Activated T-helper 17 cell treated with anti-CD3 and anti-CD28 coated beads, Interleukin-2, amount 50 U/mL, for 72 hours (primary cell): ENCODE measurements at places on chromosomes 6 and 20. TPM values are rescaled to one million over a fixed set of nuclear protein-coding genes. Genes with fewer than 3 reads are reported as not detected.

DNA sequence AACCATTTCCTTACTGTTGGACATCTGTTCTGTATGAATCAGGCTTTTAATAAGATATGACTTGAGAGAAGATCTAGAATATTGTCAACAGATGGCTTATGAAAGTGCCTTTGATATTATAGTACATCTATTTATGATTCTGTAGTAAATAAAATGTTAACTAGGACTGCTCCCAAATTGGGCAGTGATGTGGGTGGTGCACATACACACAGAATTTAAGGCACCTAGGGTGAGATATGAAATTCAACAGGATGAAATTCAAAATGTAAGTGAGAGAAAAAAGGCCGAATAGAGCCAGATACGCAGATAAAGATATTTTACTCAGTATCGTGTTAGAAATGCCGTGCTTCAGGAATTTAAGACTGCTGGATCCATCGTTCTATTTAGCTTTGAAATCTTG, 26.3 kb downstream of the FAM50B start:
- H3K4me3 ChIP-seq: no peak overlapping the region
- H3K27me3 ChIP-seq: no peaks in the 10 kb centered on the region
- H3K4me1 ChIP-seq: peaks cover 3% of the 10 kb centered on the region
- H3K36me3 ChIP-seq: no peaks in the 10 kb centered on the region
- no peak overlapping the region for H3K27ac ChIP-seq

DNA sequence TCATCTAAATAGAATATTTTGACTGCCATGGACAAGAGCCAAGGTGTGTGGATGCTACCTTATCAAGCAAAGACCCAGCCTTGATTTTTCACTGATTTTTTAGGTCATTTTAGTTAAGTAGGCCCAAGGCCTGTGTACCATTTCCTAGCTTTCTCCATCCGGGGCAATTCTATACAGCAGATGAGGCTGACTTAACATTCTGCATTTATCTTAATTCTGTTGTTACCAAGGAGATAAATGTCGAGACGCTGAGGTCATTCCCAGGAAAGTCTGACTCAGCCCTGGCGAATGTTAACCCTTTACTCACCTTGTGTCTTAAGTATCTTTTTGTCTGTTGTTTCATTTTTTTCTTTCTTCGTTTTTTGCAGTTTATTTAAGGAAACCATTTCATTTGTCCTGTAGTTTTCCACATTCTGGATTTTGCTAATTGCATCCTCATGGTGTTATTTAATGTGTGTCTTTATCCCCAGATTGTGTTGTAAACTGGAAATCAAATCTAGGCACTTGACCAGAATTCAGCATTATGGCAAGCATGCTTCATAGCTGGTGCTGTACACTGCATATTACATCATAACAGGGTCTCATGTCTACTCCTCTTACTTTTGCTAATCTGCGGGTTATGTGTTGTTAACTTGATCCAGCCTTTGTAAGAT, 277.0 kb downstream of the CDKAL1 start:
- ATAC-seq: no peak
- peaks cover 6% of the 10 kb centered on the region for H3K36me3 ChIP-seq
- no peaks in the 10 kb centered on the region for H3K27me3 ChIP-seq
- H3K4me1 ChIP-seq: no peaks in the 10 kb centered on the region
- peak overlapping the region; percentile 25 for H3K27ac ChIP-seq

Gene TRIM10
- total RNA-seq: 0.16 TPM

GRCh38 chr6:79385893-79386292, 151.3 kb downstream of the LCA5 start:
- H3K4me1 ChIP-seq: no peaks in the 10 kb centered on the region
- H3K27me3 ChIP-seq: no peaks in the 10 kb centered on the region
- no peak for ATAC-seq
- H3K4me3 ChIP-seq: no peak overlapping the region
- H3K27ac ChIP-seq: no peak overlapping the region
- no peaks in the 10 kb centered on the region for H3K36me3 ChIP-seq

- no peak within 1 kb of the TSS for H3K4me3 ChIP-seq
- H3K4me1 ChIP-seq: peaks cover 14% of the 10 kb centered on the region
- H3K36me3 ChIP-seq: no peaks in the 10 kb centered on the region
- no peak within 1 kb of the TSS for H3K27ac ChIP-seq
- H3K27me3 ChIP-seq: no peaks in the 10 kb centered on the region
- peak; percentile 81 for ATAC-seq
Observed at GRCh38 chr6:166586424-166587156, at the start of gene RAMACL. Gene RAMACL (minus strand): TSS chr6:166586678. CDS start chr6:166586477, 201 bp downstream.

Gene NHLRC1
- not detected for total RNA-seq

GRCh38 chr6:112468359-112468758, 121.2 kb downstream of the RFPL4B start:
- H3K4me3 ChIP-seq: no peak overlapping the region
- no peak for ATAC-seq
- no peaks in the 10 kb centered on the region for H3K27me3 ChIP-seq
- H3K27ac ChIP-seq: no peak overlapping the region
- H3K4me1 ChIP-seq: no peaks in the 10 kb centered on the region
- H3K36me3 ChIP-seq: no peaks in the 10 kb centered on the region

DNA sequence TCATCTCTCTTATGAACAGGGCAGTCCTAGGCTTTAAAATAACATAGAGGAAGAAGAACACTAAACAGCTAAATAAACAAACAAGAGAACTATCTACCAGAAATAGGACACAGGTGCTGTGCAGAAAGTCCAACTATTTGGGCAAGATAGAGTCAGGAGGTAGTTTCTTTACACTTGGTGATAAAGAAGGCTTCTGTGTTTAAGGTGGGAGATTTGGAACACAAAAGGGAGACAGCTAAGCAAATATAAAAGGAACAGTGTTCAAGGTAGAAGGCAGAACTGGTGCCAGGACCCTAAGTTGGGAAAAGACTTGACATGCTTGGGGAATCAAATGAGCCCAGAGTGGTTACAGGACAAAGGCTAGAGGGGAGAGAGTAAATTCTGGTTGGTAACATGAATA, 110.5 kb downstream of the MANEA start:
- no peaks in the 10 kb centered on the region for H3K36me3 ChIP-seq
- H3K27ac ChIP-seq: no peak overlapping the region
- H3K27me3 ChIP-seq: no peaks in the 10 kb centered on the region

GRCh38 chr6:15986027-15986629, 142.8 kb upstream of the MYLIP start:
- no peaks in the 10 kb centered on the region for H3K36me3 ChIP-seq
- peaks cover 5% of the 10 kb centered on the region for H3K27me3 ChIP-seq
- no peak overlapping the region for H3K4me3 ChIP-seq
- no peaks in the 10 kb centered on the region for H3K4me1 ChIP-seq
- no peak for ATAC-seq
- H3K27ac ChIP-seq: no peak overlapping the region

GRCh38 chr6:105803442-105803841, 282.7 kb upstream of the PRDM1 start:
- peaks cover 7% of the 10 kb centered on the region for H3K4me1 ChIP-seq
- ATAC-seq: no peak
- H3K27me3 ChIP-seq: no peaks in the 10 kb centered on the region
- no peaks in the 10 kb centered on the region for H3K36me3 ChIP-seq
- H3K27ac ChIP-seq: no peak overlapping the region
- no peak overlapping the region for H3K4me3 ChIP-seq

Gene RAET1G
- total RNA-seq: not detected

DNA sequence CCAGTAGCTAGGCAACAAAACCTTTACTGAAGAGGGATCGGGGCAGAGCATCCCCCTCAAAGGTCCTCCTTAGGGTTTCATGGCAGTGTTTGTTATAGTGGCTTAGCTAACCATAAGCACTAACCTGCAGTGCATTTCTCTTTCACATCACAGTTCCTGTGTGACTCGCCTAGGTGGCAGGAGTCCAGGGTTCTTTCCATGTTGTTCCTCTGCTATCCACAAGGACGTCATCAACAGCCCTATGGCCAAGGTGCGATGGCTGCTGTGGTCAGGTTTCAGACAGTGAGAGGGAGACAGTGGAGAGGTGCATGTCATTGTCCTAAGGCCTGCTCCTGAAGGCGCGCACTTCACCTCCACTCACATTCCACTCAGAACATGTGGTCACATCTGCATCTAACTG, 38.8 kb upstream of the FOXA2 start:
- H3K4me1 ChIP-seq: no peaks in the 10 kb centered on the region
- no peaks in the 10 kb centered on the region for H3K36me3 ChIP-seq
- ATAC-seq: no peak
- no peaks in the 10 kb centered on the region for H3K27me3 ChIP-seq
- no peak overlapping the region for H3K4me3 ChIP-seq

GRCh38 chr6:143329323-143329722, 121.2 kb downstream of the ADAT2 start:
- H3K36me3 ChIP-seq: no peaks in the 10 kb centered on the region
- H3K27me3 ChIP-seq: no peaks in the 10 kb centered on the region
- no peak overlapping the region for H3K4me3 ChIP-seq
- no peak for ATAC-seq

DNA sequence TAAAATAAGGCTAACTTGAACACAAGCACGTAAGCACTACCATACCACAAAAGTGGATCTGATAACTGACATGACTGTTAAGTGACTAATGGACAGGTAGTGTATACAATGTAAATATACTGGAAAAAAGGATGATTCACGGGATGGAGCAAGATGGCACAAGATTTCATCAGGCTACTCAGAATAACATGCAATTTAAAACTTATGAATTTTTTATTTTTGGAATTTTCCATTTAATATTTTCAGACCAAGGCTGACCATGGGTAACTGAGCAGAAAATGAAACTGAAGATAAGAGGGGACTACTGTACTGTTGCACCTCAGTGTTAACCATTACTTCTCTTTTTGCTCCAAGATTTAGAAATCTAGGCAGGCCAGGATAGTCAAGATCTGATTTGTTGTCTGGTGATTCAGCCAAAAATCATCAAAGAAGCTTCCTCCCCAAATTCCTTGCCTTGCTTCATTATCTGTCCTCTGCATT, 45.4 kb downstream of the TPBG start:
- H3K27ac ChIP-seq: no peak overlapping the region
- no peak overlapping the region for H3K4me3 ChIP-seq
- H3K4me1 ChIP-seq: no peaks in the 10 kb centered on the region
- ATAC-seq: no peak

GRCh38 chr6:10071631-10072220, 343.1 kb downstream of the TFAP2A start:
- no peaks in the 10 kb centered on the region for H3K4me1 ChIP-seq
- H3K27ac ChIP-seq: no peak overlapping the region
- H3K27me3 ChIP-seq: no peaks in the 10 kb centered on the region
- H3K4me3 ChIP-seq: no peak overlapping the region
- H3K36me3 ChIP-seq: no peaks in the 10 kb centered on the region

- H3K27ac ChIP-seq: no peak overlapping the region
- H3K4me3 ChIP-seq: no peak overlapping the region
- H3K27me3 ChIP-seq: peaks cover 28% of the 10 kb centered on the region
- H3K36me3 ChIP-seq: no peaks in the 10 kb centered on the region
- ATAC-seq: no peak
Observed at GRCh38 chr20:43842126-43843020, 72.3 kb upstream of the TOX2 start.

Gene KAT14
- total RNA-seq: 11.6 TPM
